ENCODE measurements at places on chromosomes 2 and 18.

GRCh38 chr2:21646345-21646744 lies 522.6 kb downstream of the TDRD15 start:
- DNase-seq, result no peak

DNA sequence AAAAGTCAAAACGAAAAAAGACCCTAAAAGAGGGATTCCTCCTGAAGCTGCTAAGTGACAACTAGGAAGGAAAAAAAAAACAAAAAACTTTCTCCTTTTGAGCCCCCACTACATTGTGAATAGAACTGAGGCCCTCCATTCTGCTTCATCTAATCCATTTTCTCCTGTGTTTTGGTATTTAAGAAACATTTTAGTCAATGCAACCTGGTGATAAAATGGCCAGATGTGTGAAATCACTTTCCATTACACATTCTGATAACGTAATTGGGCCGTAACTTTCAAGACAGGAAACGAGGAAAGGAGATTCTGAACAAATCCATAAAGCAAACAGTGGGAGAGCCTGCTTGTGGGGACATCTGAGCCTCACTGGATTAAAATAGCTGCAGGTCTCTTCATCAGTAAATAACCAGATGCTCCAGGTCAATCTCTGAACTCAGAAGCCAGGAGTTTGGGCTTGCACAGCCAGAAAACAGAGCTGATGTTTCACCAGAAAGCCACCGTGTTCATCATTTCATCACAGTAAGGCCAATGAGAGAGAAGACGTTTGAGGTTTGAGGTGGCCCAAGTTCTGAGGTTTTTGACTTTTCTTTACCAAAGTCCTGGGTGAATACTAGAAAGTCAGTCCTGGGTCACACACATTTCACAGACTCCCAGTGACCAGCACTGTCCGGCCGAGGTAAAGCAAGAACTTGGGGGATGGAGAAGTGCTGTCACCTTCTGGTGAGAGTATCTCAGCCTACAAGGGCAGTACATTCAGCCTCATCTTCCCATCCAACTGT lies 47.8 kb downstream of the TGFA start:
- DNase-seq, result no peak

GRCh38 chr2:206423147-206423546 lies 20.2 kb upstream of the ADAM23 start:
- DNase-seq, result peak; percentile 50

DNA sequence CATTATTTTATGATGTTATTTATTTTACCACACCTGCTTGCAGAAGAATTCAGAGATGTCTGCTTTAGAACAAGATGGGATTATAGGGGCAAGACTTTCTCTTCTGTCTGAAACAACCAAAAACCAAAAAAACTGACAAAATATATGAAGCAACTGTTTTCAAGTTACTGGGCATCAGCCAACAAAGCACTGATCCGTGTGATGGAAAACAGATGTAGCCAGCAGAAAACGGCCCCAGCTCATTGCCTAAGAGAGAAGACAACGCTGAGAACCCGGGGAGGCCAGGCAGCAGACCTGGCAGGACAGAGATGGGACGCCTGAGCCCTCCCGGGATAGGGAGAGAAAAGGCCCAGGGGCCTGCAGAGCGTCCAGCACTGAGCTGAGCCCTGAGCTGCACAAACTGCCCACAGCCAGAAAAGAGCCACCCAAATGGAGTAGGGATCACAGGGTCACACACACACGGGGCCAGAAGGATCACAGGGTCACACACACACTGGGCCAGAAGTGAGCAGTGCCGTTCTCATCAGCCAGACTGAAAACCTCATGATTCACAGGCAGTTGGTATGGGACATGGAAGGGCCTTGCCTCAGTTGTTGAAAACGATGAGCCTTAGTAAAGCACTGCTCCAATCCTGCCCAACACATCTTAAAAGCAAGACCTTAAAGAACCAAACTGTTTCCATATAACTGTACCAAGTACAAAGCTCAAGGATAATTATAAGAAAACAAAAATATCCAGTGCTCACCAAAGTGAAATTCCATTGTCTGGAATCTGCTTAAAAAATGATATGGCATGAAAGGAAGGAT lies 12.1 kb downstream of the PXDN start:
- DNase-seq, result no peak

DNA sequence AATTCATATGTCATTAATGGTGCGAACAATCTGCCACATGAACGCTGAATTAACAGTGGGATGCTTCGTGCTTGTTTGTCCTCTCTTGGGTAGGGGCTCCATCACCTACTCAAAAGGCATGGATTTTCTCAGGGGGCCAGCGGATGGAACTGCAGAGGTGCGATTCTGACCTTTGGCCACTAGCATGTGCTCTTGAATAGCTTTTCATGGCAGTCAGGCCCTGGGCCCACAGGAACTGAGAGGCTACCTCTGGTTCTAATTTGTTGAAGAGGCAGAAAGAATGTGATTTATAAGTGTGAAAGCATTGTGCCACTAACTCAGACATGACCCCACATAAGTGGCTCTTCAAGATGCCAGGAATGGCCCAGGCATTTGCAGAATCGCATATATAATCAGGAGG lies 283.2 kb downstream of the INSIG2 start:
- DNase-seq, result peak; percentile 47

GRCh38 chr2:16614314-16614860 lies 51.2 kb downstream of the CYRIA start:
- DNase-seq, result no peak

DNA sequence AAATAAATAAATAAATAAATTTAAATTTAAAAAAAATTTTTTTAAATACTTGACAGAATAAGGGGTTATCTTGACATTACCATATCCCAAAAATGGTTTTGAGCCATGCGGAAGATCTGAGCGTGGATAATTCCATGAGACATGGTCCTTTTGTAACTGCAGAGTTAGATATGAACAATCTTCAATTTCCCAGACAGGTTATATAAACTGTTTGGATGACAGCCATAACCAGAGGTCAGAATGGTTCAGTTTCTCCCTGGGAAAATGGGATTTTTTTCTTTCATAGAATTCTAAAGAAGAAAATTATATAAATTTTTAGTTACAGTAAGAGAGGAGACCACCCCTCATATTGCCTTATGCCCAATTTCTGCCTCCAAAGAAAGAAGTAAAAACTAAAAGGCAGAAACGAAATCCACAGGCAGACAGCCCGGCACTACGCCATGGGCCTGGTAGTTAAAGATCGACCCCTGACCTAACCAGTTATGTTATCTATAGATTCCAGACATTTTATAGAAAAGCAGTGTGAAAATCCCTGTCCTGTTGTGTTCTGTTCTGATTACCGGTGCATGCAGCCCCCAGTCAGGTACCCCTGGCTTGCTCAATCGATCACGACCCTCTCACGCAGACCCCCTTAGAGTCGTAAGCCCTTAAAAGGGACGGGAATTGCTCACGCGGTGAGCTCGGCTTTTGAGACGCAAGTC lies 3.0 kb downstream of the GALM start:
- DNase-seq, result no peak

DNA sequence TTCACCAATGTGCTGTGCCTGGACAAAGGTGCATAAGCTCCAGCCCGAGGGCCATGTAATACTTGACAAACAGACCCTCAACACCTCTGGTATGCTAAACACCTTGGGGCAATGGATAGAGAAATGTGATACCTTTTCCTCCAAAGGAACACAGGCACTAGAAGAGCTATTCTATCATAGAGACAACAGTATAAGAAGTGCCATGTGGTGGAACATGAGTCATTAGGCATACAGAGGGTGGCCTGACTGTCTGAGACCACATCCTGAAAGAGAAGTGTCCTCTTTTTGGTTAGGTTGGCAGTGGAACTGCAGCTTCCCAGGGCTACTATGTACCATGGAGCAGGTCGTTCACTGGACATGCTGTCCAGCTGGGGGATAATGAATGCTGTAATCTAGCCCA lies 153.9 kb downstream of the INSIG2 start:
- DNase-seq, result no peak

GRCh38 chr2:1625281-1626001 lies 118.9 kb downstream of the PXDN start:
- peak; percentile 95 for DNase-seq

DNA sequence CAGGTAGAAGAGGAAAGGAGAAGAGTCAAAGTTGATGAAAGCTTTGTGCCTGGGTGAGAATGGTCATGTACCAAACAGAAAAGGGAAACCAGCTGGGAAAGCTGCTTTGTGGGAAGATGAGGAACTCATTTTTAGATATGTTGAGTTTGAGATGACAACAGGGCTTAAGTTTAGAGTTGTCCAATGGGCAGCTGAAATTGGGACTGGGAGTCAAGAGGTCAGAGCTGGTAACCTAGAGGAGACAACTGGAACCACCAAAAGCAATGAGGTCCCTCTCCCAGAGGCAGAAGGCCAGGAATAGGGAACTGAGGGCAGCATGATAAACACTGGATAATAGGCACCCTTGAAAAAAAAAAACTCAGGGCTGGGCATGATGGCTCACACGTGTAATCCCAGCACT lies 48.8 kb downstream of the SLC4A1AP start:
- DNase-seq, result no peak

GRCh38 chr2:216810399-216811160 lies 49.3 kb downstream of the TNP1 start:
- no peak for DNase-seq

DNA sequence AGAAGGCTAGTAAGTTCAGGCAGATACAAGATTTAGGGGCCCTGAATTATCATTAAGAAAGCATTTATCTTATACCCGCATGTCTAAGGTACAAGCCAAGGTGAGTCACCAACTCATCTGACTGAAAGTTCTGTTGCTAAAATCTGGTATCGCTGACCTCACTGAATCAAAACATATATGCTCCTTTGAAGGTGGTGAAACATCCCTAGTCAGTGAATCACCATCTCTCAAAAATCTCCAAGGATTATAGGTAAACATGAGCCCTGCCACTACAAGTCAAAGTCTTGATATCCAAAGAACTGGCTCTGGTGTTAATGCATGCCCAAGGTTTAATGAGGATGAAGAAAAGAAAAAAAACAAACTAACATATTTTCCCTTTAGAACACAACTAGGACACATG lies 43.5 kb downstream of the IRS1 start:
- no peak for DNase-seq

DNA sequence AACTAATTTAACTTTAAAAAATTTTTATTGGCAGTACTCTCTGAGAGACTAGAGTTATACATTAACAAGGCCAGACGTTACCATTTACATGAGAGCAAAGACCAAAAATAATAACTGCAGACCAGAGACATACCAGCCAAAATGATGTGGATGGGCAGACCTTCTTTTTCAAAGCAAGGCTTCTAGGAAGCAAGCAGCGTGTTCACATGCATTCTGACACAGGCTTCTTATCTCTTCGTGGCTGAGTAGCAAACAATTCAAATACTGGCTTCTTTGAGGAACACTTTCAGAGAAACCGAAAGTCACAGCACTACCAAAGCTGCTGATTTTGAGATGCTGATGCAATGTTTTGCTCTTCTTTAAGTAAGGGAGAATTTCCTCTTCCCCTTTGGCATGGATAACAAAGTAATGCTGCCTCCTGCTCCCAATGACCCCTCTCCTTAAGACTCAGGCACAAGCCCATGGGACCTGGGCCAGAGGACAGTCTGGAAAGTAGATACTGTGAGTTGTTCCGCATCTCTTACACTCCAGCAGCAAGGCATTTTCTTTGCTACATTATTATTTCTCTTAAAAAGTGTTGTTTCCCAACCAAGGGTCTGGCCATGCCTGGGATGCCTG lies 181.9 kb downstream of the MREG start:
- DNase-seq, result no peak

GRCh38 chr2:158031371-158031770 lies 70.3 kb upstream of the UPP2 start:
- DNase-seq, result no peak

GRCh38 chr2:30235008-30235655 lies 3.8 kb downstream of the LBH start:
- DNase-seq, result no peak

- DNase-seq, result no peak
Measured at GRCh38 chr2:46239847-46240181, 57.4 kb upstream of the EPAS1 start.

DNA sequence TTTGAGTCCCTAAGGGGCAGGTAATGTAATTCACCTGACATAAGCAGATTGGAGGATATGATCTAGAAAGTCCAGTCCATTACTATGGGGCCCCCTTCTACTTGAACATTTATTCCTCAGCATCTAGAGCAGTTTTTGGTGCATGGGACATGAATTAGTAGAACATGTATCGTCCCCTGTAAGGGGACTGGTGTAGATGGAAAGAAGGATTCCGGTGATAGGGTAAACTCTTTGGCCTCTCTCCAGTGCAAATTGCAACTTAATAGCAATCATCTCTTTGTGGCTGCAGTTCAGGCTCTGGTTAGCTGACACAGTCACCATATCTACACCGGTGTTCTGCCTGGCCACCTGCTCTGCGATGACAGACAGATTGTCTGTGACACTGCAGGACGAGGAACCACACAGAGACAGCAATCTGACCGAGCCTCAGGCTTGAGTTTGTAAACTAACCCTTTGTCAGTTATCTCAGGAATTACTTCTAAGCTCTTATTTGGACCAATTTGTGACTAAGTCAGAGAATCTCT lies 6.4 kb upstream of the SLC8A1 start:
- no peak for DNase-seq

DNA sequence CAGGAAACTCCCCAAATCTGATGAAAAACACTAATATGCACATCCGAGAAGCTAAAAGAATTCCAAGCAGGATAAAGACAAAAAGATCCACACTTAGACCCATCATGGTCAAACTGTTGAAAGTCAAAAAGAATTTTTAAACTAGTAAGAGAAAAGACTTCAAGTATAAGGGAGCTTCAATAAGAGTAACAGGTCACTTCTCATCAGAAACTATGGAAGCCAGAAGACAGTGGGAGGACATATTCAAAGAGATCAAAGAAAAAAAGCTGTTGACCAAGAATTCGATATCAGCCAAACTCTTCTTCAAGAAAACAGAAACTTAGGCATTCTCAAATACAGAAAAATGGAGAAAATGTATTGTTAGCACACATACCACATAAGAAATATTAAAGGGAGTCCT lies 50.4 kb downstream of the ZC3H8 start:
- DNase-seq, result no peak

DNA sequence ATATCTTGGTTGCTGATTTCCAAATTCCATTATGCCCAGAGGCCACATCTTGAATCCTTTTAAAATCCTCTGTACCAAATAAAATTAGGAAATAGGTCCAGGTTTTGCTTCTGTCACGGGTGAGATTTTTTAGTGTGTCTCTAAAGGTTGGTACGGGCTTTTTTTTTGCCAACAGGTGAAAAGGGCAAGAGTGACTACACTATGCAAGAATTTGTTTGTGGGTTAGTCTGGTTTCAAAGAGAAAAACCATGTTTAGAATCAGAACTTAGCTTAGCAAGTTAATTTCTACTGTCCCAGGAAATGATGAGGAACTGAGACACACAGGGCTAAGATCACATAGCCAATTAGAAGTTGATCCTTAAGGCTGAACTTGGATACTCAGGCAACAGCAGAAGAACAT lies 41.7 kb downstream of the POLR1A start:
- DNase-seq, result no peak
